ENCODE measurements at places on chromosomes 2 and 18.

- no peak for DNase-seq
These were observed 28.0 kb downstream of the CD28 start for GRCh38 chr2:203734276-203734983.

DNA sequence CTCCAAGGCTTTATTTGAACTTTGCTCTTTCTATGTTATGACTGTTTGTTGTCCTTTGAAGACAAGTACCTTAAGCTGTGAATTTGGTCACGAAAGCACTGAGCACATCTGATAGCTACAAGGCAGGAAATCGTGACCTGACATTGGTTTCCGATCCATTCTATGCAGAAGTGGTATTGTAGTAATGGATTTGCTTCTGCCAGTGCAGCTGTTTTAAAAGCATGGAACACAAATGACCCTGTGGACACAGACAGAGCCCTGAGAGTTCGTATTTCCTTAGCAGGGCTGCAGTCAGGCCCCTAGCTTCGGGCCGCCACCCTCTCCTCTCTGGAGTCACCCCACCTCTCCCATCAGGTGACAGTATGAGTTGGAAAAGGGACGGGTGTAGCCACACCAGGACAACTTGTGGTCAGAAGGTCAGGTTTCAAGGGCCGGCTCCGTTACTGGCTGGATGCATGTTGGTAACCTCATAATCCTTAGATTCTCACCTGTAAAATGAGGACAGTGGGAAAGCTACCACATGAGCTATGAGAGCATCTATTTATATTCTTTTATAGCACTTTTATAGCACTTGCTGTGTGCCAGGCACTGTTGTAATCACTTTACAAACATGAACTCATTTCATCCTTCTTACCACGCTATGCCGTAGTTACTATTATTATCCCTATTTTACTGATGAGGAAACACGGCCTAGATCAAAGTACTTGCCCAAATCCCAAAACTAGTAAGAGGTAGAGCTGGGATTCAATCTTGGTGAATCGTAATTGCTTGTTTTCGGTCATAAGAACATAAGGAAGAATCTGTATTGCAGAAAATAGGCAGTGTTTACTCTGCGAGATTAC, 70.2 kb downstream of the SPATS2L start:
- DNase-seq, result no peak

DNA sequence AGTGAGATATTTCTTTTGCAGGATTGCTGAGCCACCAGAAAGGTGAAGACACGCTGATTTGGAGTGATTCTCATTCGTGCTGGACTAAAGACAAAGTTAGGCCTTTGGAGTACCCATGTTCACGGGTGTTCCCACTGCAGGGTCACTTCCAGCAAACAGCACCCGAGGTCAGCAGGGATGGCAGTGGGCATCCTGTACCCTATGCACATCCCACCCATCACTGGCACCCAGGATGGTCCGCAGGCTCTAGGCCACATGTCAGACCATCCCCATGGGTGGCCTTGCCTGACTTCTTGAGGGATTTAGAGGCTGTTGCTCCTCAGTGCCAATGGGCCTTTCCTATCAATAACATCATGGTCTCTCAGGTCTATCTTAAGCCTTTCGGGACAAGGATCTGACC, 39.3 kb upstream of the TMEM17 start:
- DNase-seq, result no peak

DNA sequence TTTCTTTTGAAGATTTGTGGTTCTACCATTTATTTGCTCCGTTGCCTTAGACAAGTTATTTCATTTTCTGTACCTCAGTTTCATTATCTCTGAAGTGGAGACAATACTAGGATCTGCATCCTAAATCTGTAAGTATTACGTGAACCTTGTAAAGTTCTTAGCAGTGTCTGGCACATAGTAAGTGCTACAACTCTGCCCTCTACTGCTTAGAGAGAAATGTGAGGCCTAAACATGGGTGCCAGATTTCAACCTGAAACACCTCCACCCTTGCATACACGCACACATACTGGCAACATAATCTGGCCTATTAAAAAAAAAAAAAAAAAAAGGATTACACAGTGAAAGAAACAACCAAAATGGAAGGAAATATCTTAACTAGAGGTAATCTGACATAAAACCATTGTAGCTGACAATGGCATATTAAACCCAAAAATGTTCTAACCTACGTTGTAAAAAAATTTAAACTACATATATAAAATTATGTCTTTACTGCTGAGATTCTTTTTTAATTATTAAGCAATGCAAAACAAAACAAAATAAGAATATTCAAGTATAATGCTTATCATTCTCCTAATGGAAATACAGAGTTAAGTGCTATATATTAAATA, 132.6 kb downstream of the MAP2 start:
- DNase-seq, result no peak

DNA sequence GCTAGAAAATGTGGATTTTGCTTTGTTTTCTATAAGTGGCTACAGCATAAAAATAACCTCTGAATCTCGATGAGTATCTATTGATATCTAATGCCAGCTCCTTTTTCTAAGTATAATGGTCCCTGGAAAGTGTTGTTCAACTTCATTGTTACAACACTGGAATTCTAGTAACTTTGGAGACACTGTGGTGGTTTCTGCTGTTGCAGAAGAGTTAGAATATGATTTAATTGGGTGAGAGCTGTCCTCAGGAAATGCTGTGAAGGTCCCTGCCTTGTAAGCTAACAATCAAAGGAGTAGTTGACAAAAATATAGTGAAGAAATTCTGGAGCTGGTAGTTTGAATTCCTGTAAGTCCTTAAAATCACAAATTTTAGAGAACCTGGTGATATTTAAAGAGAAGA, 62.1 kb downstream of the C18orf63 start:
- no peak for DNase-seq

- no peak for DNase-seq
These were observed 256.7 kb upstream of the FN1 start for GRCh38 chr2:215692387-215693079.

GRCh38 chr2:111945444-111946293, 47.3 kb downstream of the MERTK start:
- no peak for DNase-seq

DNA sequence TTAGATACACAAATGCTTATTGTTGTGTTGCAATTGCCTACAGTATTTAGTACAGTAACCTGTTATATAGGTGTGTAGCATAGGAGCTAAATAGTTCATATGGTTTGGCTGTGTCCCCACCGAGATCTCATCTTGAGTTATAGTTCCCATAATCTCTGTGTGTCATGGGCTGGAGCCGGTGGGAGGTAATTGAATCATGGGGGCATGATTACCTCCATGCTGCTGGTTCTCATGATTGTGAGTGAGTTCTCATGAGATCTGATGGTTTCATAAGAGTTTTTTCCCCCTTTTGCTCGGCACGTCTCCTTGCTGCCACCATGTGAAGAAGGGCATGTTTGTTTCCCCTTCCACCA, 190.5 kb upstream of the SESTD1 start:
- no peak for DNase-seq

Measured in stimulated activated CD4-positive, alpha-beta T cell treated with anti-CD3 and anti-CD28 coated beads, TNF-alpha, amount 100 ng/mL, for 1 hour (primary cell).